Activated T-cell treated with anti-CD3 and anti-CD28 coated beads, Interleukin-2, amount 50 U/mL, for 4 hours (primary cell): ENCODE measurements at places on chromosomes 2 and 18.

DNA sequence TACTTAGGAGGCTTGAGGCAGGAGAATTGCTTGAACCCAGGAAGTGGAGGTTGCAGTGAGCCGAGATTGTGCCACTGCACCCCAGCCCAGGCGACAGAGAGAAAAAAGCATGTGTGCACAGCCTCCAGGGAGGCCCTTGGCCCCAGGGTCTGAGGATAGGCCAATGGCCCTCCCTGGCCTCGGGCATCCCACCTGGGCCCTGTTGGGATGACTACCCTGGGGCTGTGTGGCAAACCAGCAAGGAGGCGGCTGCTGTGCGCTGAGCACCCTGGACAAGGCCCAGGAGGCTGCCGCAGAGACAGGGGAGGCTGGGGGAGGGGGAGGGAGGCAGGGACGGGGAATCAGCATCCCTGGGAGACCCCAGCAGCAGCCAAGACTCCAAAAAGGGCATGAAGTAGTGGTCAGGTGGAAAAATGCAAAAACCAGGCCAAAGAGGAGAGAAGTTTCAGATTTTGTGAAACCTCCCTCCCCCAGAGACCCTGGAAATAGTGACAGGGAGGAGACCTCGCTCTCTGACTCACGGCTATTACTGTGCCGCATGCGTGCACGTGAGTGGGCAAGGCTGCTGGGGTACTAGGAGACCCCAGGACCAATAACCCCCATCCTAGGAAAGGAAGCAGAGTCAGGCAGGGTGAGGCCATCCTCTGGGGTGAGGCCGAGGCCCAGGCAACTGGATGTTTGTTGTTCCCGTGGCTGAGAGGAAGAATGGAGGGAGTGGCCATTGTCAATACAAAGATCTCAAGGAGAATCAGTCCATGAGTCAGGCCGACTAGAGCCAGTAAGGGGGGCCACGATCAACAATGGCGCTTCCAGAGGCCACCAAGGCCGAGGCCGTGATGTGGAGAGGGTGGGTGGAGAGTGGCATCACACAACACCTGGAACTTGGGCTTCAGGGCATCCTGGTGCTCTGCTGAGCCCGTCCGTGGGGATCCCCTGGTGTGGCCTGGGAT, 16.0 kb upstream of the B3GNT7 start:
- DNase-seq, result no peak

- no peak for DNase-seq
These were observed 980 bp upstream of the SPTBN1 start for GRCh38 chr2:54455131-54455562.

DNA sequence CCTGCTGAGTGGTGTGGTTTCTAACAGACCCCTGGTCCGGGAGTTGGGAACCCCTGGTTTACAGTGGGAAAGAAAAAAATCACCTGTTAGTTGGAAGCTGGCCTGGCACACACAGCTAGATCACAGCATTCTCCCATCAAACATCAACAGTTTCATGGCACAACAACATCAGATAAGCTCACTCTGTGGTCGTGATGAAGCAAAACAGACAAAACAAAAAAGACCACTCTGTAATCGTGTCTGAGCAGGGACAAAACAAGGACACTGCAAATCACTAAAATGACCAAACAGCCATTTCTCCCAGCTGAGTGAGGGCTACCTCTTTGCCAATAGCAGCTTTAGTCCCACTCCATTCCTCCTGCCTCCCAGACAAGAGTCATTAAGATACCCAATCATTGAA, 9.0 kb upstream of the IMPACT start:
- no peak for DNase-seq

- no peak for DNase-seq
These were observed 107.7 kb upstream of the MCFD2 start for GRCh38 chr2:47023332-47023731.

DNA sequence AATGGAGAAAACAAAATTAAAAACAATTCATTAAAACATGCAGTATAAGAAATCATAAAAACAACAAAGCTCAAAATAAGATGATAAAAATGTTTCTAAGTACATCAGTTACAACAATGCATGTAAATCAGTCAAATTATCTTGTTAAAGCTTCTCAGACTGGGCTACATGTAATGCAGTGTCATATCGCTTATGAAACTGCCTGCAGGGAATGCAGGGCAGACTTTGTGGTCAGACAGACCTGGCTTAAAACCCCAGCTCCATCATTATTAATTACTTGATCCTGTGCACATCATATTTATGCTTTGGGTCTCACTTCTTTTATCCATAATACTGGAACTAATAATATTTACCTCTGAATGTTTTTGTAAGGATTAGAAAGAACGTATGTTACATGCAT, 74.6 kb downstream of the PID1 start:
- no peak for DNase-seq

GRCh38 chr2:74155830-74156229, 8.1 kb upstream of the BOLA3 start:
- no peak for DNase-seq

DNA sequence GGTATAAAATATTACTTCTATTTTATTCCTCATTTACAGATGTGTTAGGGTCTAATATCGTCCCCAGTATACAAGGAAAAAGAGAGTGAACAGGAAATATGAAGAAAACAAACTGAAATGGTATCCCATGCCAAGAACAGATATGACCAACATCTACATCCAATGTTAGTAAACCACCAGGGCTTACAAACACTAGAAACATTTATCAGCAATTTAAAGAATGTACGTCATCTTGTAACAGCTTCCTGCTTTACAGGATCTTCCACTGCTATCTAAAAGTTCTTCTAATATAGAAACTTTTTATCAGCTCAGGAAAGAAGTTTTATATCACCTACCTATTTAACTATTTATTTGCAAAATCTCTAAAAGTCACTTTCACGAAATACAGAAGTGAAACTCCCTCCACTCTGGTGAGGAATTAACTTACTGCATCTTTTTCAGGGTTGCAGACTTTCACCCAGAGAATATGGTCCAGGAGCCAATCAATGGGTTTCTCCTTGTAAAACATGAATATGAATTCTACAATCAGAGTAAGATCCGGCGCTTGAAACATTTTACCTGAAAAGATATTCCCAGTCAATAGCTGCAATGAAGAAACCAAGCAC, 35.2 kb downstream of the UNC50 start:
- DNase-seq, result no peak

- DNase-seq, result no peak
These were observed 24.5 kb downstream of the CYP27A1 start for GRCh38 chr2:218806346-218806978.

- DNase-seq, result no peak
These were observed 194.8 kb downstream of the NDUFA10 start for GRCh38 chr2:239830121-239831000.

- DNase-seq, result no peak
These were observed 374.5 kb upstream of the HS6ST1 start for GRCh38 chr2:128692895-128693742.

- no peak for DNase-seq
These were observed 10.5 kb downstream of the WDR43 start for GRCh38 chr2:28904802-28905457.

GRCh38 chr18:49618742-49619681, 57.2 kb downstream of the LIPG start:
- DNase-seq, result no peak

- no peak for DNase-seq
These were observed 634 bp downstream of the PTPRM start for GRCh38 chr18:7567474-7568425.

DNA sequence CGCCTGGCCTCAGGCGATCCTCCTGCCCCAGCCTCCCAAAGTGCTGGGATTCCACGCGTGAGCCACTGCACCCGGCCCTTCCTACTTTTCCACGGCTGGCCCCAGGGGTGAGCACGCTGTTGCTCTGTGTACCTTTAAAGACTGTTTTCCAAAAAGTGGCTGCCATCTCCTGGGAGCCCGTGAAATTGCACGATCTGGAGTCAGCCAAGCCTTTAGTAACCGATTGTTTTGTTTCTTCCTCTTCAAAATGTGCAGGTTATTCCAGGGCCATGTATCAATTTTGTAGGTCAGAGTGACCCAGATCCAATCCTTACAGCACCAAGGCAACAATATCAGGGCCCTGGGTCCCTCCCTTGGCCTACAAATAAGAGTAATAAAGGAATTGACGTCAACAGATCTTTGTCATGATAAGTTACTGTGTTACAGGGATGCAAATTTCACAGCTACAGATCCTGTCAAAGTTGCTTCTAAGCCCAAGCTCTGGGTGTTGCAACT, 135.6 kb upstream of the ZNF236 start:
- DNase-seq, result no peak

DNA sequence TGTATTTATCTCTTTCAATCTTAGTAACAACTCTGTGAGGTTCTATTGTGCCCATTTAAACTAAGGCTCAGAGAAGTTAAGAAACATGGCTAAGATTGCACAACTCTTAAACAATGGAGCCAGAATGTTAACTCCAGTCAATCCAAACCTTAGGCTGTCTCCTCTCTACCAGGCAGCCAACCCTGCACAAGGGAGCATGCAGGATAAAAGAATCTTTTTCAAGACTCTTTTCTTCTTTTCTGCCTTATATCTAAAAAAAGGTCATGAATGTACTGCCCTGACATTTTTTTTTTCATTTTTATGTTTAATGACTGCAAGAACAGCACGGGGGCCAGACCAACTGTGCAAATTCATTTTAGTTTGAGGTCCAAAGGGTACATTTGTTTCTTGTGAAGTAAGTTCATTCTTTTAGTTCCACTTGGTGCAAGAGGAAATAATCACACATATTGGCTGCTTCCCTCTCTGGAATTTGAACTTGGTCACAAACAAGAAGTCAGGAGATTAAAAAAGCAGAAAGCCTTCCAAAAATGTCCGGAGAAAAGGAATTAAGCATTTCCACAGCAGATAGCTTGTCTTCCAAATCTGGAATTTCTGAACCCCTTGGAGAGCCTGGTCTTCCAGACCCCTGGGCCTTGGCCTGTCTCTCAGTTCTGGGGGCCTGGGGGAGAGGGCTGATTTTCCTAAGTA, 96.0 kb upstream of the RIOK3 start:
- no peak for DNase-seq

DNA sequence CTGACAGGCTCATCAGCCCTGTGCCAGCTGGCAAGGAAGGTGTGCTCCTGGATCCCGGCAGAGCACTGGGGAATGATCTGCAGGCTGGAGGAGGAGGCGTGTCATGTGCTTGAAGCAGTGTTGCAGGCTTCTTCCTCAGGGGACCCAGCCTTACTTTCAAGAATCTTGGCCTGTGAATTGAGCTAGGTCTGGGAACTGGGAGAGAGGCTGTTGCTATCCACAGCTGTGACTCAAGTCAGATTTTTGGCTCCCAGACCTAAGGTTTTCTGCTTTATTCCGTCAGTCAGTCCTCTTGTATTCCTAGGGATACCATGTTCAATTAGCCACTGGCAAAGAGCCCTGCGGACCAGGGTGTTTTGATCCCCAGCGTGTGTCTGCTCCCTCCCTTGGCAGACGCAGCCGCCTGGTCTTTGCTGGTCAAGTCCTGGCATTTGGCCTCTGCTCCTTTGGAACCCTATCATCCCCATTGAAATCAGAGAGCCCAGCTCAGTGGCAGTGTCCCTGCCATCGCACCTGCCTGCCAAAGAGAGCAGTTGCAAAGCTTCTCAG, 32.4 kb downstream of the ASB1 start:
- no peak for DNase-seq

- peak; percentile 29 for DNase-seq
These were observed 36.8 kb upstream of the WIPF1 start for GRCh38 chr2:174634130-174635014.

- no peak for DNase-seq
These were observed 56.1 kb downstream of the MSH2 start for GRCh38 chr2:47459021-47459420.

GRCh38 chr2:220628252-220628651, 943.9 kb downstream of the EPHA4 start:
- no peak for DNase-seq

- DNase-seq, result no peak
These were observed 77.6 kb downstream of the AP1S3 start for GRCh38 chr2:223759569-223760430.

- DNase-seq, result no peak
These were observed 146.4 kb downstream of the IRS1 start for GRCh38 chr2:226652983-226653765.

DNA sequence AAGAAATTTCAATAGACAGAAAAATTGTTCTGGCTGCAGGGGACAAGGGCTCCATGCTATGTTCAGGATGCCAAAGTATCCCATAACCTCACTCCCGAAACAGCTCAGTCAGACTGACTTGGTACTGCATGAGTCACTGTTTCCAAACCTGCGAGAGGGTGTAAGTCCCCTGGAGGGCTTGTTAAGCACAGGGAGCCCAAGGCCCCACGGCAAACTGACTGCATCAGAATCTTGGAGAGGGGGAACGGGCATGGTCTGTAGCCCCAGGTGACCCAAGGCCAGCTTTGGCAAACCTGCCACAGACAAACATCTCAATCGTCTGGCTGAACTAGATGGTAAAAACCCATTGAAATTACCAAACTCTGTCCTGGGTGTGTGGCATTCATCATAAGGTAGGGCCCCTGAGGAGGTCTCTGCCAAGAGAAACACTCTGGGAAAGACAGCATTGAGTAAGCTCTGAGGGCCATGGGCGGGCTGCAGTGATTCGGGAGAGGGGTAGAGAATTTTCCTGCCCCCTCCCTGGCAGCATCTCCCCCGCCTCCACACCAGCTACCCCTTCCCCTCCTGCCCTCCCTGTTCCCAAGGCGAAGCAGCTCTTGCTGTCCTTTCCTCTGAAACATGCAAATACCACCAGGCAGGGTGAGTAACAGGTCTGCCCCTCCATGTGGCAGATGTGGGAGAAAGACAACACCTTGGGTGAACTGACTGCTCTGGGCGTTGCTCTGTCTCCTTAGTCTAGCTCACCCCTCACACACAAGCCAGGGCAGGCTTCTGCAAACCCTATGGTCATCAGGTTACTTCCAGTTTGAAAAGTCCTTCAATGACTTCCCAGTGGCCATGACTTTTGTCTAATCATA, 274.7 kb upstream of the SIX2 start:
- DNase-seq, result no peak

DNA sequence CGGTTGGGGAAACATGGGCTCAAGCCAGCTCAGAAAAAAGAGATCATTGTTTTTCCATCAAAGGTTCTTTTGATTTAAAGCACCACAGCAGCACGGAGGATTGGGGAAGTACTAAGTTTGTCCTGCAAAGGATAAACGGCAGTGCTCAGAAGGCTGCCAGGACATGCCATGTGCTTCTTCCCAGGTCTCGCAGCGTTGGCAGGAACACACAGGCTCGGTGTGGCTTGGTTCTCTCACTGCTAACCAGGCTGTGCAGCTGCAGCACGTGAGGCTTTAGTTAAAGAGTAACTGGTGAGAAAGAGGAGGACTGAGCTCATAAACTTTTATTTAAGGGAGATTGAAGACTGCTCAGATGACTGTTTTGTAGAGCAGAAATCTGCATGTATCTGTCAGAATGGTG, 264.3 kb downstream of the TSN start:
- no peak for DNase-seq

GRCh38 chr2:176755537-176756135, 457.0 kb upstream of the HNRNPA3 start:
- DNase-seq, result no peak

GRCh38 chr2:48258481-48259149, 271.3 kb upstream of the STON1 start:
- no peak for DNase-seq

- no peak for DNase-seq
These were observed at the start of gene SH3RF3 for GRCh38 chr2:109128616-109129355. SH3RF3 (plus strand) TSS chr2:109129205.

GRCh38 chr2:98926601-98927000, 9.4 kb downstream of the CRACDL start:
- DNase-seq, result no peak
